Mammary microvascular endothelial cell (primary cell): ENCODE measurements at places on chromosomes 7 and 10. TPM values are rescaled to one million over a fixed set of nuclear protein-coding genes. Genes with fewer than 3 reads are reported as not detected.

The CAMK2B gene
- 0.20 and 0.69 TPM in 2 replicates for total RNA-seq

The TMEM168 gene
- 10.4 and 11.5 TPM in 2 replicates for total RNA-seq

The SHH gene
- 0.20 and 0.33 TPM in 2 replicates for total RNA-seq

The PIK3CG gene
- 4.7 and 5.8 TPM in 2 replicates for total RNA-seq

The LOXL4 gene
- total RNA-seq, result 9.1 and 9.3 TPM in 2 replicates

The BMPER gene
- total RNA-seq, result not detected in 2 replicates

The TFEC gene
- 8.3 and 10.9 TPM in 2 replicates for total RNA-seq

The WDFY4 gene
- total RNA-seq, result 2.6 and 3.5 TPM in 2 replicates

The NPTX2 gene
- 0.49 and 0.60 TPM in 2 replicates for total RNA-seq

The PLA2G12B gene
- total RNA-seq, result not detected in 2 replicates

The RTKN2 gene
- 0.27 and 0.44 TPM in 2 replicates for total RNA-seq

The PRPS1L1 gene
- not detected in 2 replicates for total RNA-seq

The TMEM213 gene
- total RNA-seq, result not detected in 2 replicates

The NKX2-3 gene
- not detected in 2 replicates for total RNA-seq

The ADK gene
- total RNA-seq, result 47.6 and 51.2 TPM in 2 replicates

The NKX6-2 gene
- total RNA-seq, result not detected in 2 replicates

The AGR3 gene
- total RNA-seq, result not detected in 2 replicates

The NPSR1 gene
- not detected in 2 replicates for total RNA-seq

The SH2B2 gene
- total RNA-seq, result 2.5 and 3.5 TPM in 2 replicates

The PDZD7 gene
- 0.07 and 1.8 TPM in 2 replicates for total RNA-seq
